ENCODE measurements at places on chromosomes 12 and 14. TPM values are rescaled to one million over a fixed set of nuclear protein-coding genes. Genes with fewer than 3 reads are reported as not detected.

TAS2R43 gene
- total RNA-seq, result 1.6 TPM

CLEC4E gene
- total RNA-seq, result not detected

GRCh38 chr12:116299665-116300328 lies 22.3 kb upstream of the MED13L start:
- no peak for DNase-seq

SERPINA1 gene
- total RNA-seq, result not detected

DNA sequence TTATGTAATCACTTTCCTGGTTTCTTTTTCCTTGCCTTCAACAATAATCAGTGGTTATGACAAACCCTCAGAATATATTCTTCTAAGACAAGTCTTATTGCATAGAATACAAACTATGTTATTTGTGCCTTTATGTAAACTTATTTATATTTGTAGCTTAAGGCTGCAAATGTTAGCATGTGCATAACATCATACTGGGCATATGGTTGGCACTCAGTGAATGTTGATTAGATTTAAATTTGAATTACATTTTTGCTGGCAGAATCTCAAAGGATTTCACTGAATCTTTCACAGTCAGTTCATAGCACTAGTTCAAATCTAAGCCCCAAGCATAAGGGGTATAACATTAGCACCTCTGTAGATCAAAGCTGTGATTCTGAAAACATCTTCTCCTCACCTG lies 113.2 kb upstream of the AEBP2 start:
- DNase-seq, result no peak

DNA sequence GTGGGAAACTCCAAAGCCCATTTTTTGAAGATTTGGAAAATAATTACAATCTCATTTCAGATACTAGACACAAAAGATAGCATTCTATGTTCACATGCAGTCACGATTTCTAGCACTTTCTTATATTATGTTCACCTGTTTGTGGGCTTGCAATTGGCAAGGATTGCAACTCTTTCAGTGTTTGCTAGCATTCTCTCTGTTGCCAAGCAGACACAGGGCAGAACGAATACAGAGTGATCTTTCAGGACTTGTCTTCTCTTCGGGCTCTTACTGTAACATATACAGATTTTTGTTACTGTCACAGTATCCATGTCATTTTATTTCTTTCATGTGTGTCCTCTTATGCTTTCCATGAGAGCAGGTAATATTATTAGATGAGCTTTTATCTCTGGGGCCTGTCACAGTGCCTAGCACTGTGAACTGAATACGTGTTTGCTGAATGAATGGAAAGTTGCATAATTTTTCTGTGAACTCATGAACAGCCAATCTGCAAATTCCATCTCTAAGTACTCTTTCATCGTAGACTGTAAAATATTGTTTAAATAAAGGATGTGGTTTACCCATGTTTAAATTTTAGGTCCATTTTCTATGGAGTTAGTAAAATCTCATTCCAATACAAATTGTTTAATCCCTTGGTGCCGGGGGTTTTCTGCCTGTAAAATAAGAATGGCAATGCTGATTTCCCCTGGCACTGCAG lies 105.1 kb downstream of the BMP4 start:
- no peak for DNase-seq

GRCh38 chr12:96876966-96877365 lies 30.1 kb upstream of the NEDD1 start:
- DNase-seq, result no peak

DNA sequence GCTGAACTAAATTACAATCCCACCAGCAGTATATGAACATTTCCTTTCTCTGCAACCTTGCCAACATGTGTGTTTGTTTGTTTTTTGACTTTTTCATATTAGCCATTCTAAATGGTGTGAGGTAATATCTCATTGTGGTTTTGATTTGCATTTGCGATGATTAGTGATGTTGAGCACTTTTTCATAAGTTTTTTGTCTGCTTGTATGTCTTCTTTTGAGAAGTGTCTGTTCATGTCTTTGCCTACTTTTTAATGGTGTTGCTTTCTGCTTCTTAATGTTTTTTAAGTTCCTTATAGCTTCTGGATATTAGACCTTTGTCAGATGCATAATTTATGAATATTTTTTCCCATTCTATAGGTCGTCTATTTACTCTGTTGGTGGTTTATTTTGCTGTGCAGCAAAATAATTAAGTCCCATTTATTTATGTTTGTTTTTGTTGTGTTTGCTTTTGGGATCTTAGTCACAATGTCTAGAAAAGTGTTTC lies 1262.9 kb downstream of the FSCB start:
- no peak for DNase-seq

GRCh38 chr12:74455429-74455828 lies 82.2 kb upstream of the ATXN7L3B start:
- DNase-seq, result no peak

DNA sequence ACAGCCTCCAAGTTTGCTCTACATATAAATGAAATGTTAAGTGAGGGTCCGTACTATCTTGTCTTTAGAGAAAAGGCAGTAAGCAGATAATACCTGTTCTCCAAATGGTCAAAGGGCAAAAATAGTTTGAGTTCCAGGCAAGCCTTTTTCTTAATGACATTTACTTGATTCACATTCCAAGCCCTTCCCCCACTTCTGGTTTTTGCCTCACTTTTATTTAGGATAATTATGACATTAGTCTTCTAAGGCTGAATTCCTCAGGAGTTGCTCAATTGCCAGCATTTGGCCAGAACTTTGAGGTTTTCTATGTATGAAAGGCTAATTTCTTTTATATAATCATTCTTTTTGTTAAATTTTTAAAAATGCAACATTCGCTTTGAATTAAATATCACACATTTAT lies 62.5 kb upstream of the DUSP6 start:
- DNase-seq, result no peak

- DNase-seq, result no peak
Observed at GRCh38 chr14:96038920-96039632, at the start of gene C14orf132. TSS of gene C14orf132 (plus strand) at chr14:96039362. CDS start at chr14:96039501, 139 bp downstream.

MCRS1 gene
- total RNA-seq, result 52.7 TPM
